Mesangial cell (primary cell): ENCODE measurements at places on chromosomes 4 and X. TPM values are rescaled to one million over a fixed set of nuclear protein-coding genes. Genes with fewer than 3 reads are reported as not detected.

HHIP gene
- total RNA-seq: 9.8 and 30.3 TPM in 2 replicates

DUX4 gene
- total RNA-seq: not detected in 2 replicates

C4orf50 gene
- total RNA-seq: not detected in 2 replicates

SPIN2B gene
- total RNA-seq: 2.8 and 9.1 TPM in 2 replicates

ZNF185 gene
- total RNA-seq: 12.1 and 25.1 TPM in 2 replicates

PAGE1 gene
- not detected in 2 replicates for total RNA-seq

CDS1 gene
- total RNA-seq: 1.6 and 2.3 TPM in 2 replicates
